ENCODE measurements at places on chromosomes 2 and 18.

DNA sequence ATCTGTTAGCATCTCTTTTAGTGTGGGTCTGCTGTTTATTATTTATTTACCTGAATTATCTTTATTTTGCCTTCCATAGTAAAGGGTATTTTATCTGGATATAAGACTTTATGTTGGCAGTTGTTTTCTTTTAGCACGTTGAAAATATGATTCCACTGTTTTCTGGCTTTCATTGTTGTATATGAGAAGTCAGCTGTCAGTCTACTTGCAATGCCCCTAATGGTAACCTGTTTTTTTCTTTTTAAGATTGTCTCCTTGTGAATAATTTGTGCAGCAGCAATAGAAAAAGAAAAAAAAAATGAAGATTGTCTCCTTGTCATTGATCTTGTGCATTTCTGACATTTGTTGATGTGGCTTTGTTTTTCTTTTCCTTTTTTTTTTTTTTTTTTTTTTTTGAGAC is 27.2 kb downstream of the SNED1 start:
- no peak for DNase-seq

DNA sequence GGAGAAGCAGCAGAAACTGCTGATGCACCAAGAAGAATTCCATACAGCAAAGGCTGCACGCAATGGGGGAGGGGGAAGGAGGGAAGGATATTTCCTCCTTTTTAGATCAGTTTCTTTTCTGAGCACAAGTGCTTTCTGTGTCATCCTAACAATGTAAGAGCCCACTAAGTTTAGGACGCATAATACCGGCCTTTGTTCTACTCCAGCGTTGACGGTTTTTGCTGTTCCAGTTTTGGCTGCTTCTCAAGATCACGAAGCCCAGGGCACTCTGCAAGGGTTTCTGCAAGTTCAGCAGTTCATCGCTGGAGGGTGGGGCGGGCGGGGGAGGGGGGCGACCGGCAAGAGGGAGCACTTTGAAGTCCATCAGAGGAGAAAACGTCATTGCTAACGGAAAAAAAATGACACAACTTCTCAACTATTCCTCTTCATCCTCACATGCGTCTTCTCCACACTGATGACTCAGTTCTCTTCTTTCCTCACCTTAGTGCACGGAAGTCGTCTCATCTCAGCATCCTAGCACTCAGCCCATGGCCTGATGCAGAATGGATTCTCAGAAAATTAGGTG is 8.7 kb downstream of the FAM178B start:
- DNase-seq = peak; percentile 10

GRCh38 chr18:65365245-65365980 is 385.4 kb upstream of the CDH7 start:
- no peak for DNase-seq

- DNase-seq = peak; percentile 23
Observed at GRCh38 chr18:79790996-79791972, 6.5 kb upstream of the KCNG2 start.

Data from CD4-positive, alpha-beta T cell treated with Interleukin-21 for 1 hour (primary cell).